ENCODE measurements at places on chromosomes 1 and 21. TPM values are rescaled to one million over a fixed set of nuclear protein-coding genes. Genes with fewer than 3 reads are reported as not detected.

The B4GALT2 gene
- 70.9 TPM for total RNA-seq

The CFAP107 gene
- total RNA-seq: not detected

The EPHA8 gene
- 3.6 TPM for total RNA-seq

DNA sequence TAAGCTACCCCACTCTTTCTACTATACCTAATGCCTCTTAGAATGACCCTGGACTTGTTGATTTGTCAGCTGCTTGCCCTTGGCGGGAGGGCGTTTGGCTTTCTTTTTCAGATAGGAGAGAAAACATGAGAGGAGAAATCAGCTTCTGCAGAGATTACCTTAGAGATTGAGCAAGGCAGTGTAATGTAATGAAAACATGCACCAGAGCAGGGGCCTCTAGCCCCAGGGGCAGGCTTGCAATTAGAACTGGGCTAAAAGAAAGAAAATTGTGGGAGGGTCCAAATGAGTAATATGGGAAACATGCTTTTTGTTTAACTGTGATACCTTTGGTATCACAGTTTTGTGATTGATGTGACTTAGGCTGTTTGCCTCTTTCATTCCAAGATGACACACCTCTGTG is 89.7 kb downstream of the PBX1 start:
- H3K4me3 ChIP-seq: peak overlapping the region; percentile 21
- no peak overlapping the region for H3K27ac ChIP-seq
- H3K27me3 ChIP-seq: no peaks in the 10 kb centered on the region
- DNase-seq: no peak
- peaks cover 5% of the 10 kb centered on the region for H3K36me3 ChIP-seq

GRCh38 chr1:55539652-55540512 is 324.7 kb upstream of the USP24 start:
- H3K27me3 ChIP-seq: no peaks in the 10 kb centered on the region
- H3K36me3 ChIP-seq: no peaks in the 10 kb centered on the region
- no peak overlapping the region for H3K4me3 ChIP-seq

The FCRL2 gene
- total RNA-seq: not detected
